ENCODE measurements at places on chromosomes 13 and 19. TPM values are rescaled to one million over a fixed set of nuclear protein-coding genes. Genes with fewer than 3 reads are reported as not detected.

SYCN gene
- not detected for total RNA-seq

GRCh38 chr19:44623080-44623479, 9.7 kb downstream of the IGSF23 start:
- no peaks in the 10 kb centered on the region for H3K27me3 ChIP-seq
- H3K36me3 ChIP-seq = no peaks in the 10 kb centered on the region
- no peak for DNase-seq
- H3K4me1 ChIP-seq = no peaks in the 10 kb centered on the region

RFPL4A gene
- not detected for total RNA-seq

- peaks cover 12% of the 10 kb centered on the region for H3K27me3 ChIP-seq
- no peak overlapping the region for H3K27ac ChIP-seq
Measured at GRCh38 chr13:55654243-55654642, 1486.5 kb upstream of the PRR20A start.

- DNase-seq = no peak
- H3K4me1 ChIP-seq = no peaks in the 10 kb centered on the region
- H3K4me3 ChIP-seq = no peak overlapping the region
- H3K27ac ChIP-seq = no peak overlapping the region
- H3K36me3 ChIP-seq = no peaks in the 10 kb centered on the region
- no peaks in the 10 kb centered on the region for H3K27me3 ChIP-seq
Measured at GRCh38 chr13:113810640-113811039, 51.6 kb downstream of the TMEM255B start.

DNA sequence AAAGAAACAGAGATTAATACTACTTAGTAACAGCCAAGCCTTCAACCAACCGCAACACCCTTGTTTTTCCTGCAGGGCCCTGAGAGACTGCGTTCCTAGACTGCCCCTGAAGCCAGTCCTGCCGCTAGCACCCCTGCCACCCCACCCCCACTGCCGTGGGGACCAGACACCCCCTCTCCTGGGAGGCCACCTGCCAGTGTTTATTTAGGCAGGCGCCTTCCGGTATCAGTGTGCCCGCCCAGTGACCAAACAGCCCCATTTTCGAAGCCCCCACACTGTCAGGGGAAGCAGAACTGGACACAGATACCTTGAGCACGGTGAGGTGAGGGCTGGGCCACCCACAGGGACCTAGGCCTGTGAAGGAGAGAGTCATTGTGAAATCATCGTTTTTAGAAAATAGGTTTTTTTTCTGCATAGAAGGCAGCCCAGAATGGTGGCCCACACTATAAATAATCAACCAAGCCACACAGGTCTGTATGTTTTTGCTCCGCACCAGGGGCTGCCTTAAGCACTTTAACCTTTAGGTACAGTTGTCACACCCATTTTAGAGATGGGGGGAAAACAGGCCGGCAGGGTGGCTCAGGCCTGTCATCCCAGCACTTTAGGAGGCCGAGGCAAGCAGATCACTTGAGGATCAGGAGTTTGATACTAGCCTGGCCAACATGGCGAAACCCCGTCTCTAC, 3.5 kb upstream of the TLE5 start:
- no peak for DNase-seq
- H3K27me3 ChIP-seq = no peaks in the 10 kb centered on the region
- no peak overlapping the region for H3K27ac ChIP-seq
- H3K4me1 ChIP-seq = peaks cover 2% of the 10 kb centered on the region
- H3K36me3 ChIP-seq = no peaks in the 10 kb centered on the region
- peak overlapping the region; percentile 49 for H3K4me3 ChIP-seq

MAG gene
- not detected for total RNA-seq

- peaks cover 9% of the 10 kb centered on the region for H3K4me1 ChIP-seq
- H3K27me3 ChIP-seq = peaks cover 100% of the 10 kb centered on the region
- no peaks in the 10 kb centered on the region for H3K36me3 ChIP-seq
- no peak for DNase-seq
Measured at GRCh38 chr19:31356587-31357314, 7.5 kb upstream of the TSHZ3 start.

GRCh38 chr13:60273971-60274527, 110.3 kb upstream of the DIAPH3 start:
- no peak overlapping the region for H3K27ac ChIP-seq
- H3K27me3 ChIP-seq = peaks cover 4% of the 10 kb centered on the region
- H3K36me3 ChIP-seq = no peaks in the 10 kb centered on the region
- no peaks in the 10 kb centered on the region for H3K4me1 ChIP-seq

PSG3 gene
- not detected for total RNA-seq

GRCh38 chr13:28657784-28658538, 969 bp upstream of the POMP start:
- no peaks in the 10 kb centered on the region for H3K36me3 ChIP-seq
- no peaks in the 10 kb centered on the region for H3K27me3 ChIP-seq
- H3K27ac ChIP-seq = peak overlapping the region; percentile 92
- H3K4me1 ChIP-seq = peaks cover 40% of the 10 kb centered on the region
- no peak for DNase-seq

PCDH17 gene
- total RNA-seq = 14.4 TPM

TRAPPC2B gene
- total RNA-seq = 13.3 TPM

GRCh38 chr19:1449467-1450442, at the start of gene APC2:
Gene APC2, plus strand, starts transcription at chr19:1450121. Its CDS starts 2,881 bp downstream, at chr19:1453002.
- H3K27me3 ChIP-seq = peaks cover 57% of the 10 kb centered on the region
- no peaks in the 10 kb centered on the region for H3K36me3 ChIP-seq
- H3K27ac ChIP-seq = peak within 1 kb of the TSS; percentile 83
- DNase-seq = peak; percentile 75

DNA sequence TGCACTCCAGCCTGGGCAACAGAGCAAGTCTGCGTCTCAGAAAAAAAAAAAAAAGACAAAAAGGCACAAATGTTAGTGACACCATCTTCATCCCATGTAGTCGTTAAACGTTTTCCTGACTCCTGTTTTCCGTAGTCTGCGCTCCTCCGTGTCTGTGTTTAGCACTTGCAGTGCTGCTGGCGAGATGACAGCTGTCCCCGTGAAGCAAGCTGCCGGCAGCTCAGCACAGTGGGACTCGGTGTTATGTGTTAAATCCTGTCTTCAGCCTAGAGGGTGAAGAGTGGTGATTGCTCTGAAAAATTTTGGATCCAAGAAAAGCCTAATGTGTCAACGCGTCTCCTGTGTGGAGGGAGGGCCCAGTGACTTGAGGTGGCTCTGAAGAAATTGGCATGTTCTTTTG, 18.4 kb downstream of the UBXN6 start:
- DNase-seq = no peak
- peaks cover 11% of the 10 kb centered on the region for H3K36me3 ChIP-seq
- no peaks in the 10 kb centered on the region for H3K4me1 ChIP-seq
- H3K27me3 ChIP-seq = peaks cover 5% of the 10 kb centered on the region
- H3K4me3 ChIP-seq = no peak overlapping the region

NKPD1 gene
- 0.39 TPM for total RNA-seq

TNFSF9 gene
- 1.4 TPM for total RNA-seq

GRCh38 chr19:20209051-20209450, 42.0 kb downstream of the ZNF486 start:
- no peak for DNase-seq
- H3K27ac ChIP-seq = no peak overlapping the region
- H3K4me1 ChIP-seq = no peaks in the 10 kb centered on the region
- H3K27me3 ChIP-seq = no peaks in the 10 kb centered on the region
- peaks cover 16% of the 10 kb centered on the region for H3K36me3 ChIP-seq

DNA sequence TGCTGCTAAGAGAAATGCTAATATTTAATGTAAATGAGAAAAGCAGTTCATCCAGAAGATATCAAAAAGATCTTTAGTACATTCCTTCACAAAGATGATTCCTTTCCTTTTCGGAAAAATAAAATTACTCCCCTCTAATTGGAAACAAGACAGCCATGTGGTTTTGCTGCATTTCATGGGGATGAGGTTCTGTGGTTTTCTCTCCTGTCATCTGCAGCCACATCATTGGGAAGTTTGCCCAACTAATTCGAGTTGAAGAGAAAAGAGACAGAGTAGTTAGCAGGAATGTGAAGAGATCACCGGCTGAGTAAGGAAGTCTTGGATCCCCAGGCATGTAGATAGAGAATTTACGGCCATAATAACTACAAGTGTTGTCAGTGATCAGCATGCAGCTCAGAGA, 122.1 kb downstream of the CYSLTR2 start:
- no peak overlapping the region for H3K27ac ChIP-seq

- DNase-seq = no peak
- H3K27ac ChIP-seq = no peak overlapping the region
- no peak overlapping the region for H3K4me3 ChIP-seq
- no peaks in the 10 kb centered on the region for H3K27me3 ChIP-seq
- no peaks in the 10 kb centered on the region for H3K4me1 ChIP-seq
- H3K36me3 ChIP-seq = no peaks in the 10 kb centered on the region
Measured at GRCh38 chr13:107680115-107680514, 535.2 kb downstream of the LIG4 start.

CACNA1A gene
- total RNA-seq = 3.0 TPM

SWSAP1 gene
- 3.5 TPM for total RNA-seq

ZNF329 gene
- 14.0 TPM for total RNA-seq

DNA sequence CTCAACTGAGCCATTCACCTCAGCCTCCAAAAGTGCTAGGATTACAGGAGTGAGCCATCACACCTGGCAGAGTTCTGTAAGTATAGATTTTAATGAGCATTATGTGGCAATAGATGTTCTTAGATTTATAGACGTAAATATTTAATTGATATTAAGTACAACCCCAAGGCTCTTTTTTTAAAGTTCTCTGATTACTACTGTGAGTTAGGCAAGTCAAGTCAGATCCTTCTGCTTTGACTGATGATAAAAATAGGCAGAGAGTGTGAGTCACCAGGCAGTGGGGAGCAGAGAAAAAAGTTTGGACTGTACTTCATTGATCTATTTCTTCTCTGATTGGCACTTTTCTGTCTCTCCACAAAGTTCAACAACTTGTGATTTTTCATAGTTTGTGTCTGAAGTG, 1379.9 kb downstream of the UQCRFS1 start:
- no peak overlapping the region for H3K27ac ChIP-seq
- H3K4me3 ChIP-seq = no peak overlapping the region
- H3K36me3 ChIP-seq = no peaks in the 10 kb centered on the region
- no peaks in the 10 kb centered on the region for H3K27me3 ChIP-seq
- DNase-seq = no peak

DNA sequence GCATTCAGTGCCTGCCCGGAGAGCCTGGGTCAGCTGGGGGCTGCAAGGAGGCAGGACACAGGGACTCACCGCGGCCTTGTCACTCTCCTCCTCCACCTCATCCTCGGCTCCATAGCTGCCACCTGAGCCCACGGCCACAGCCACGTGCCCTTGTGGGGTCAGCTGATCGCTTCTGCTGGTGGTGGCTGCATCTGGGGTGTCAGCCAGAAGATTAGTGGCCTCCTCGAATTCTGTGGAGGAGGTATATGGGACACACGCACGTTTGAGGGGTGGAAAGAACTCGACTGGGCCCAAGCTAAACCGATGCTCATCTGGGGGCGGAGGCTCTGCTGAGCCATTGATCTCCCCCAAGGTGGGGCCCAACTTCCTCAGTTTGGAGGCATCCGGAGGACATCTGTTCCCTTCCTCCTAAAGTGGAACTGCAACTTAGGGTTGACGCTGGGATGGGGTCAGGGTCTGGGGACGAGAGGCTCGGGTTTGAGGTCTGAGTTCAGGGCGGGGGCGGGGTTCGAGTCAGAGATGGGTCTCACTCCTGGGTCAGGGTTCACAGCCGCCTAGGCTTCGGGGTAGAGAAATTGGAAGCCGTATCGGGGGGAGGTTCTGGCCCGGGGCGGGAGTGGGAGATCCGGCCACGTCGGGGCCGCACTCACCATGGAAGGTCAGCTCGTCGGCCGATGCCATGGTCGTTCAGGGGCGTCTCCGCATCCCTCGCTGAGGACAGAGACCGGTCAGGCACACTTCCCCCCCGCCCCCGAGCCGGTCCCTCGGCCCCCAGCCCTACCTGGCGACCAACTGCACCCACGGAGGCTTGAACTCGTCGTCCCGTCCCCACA, 493 bp downstream of the YIPF2 start:
- no peak overlapping the region for H3K27ac ChIP-seq
- peak overlapping the region; percentile 99 for H3K4me3 ChIP-seq
- H3K36me3 ChIP-seq = no peaks in the 10 kb centered on the region
- H3K4me1 ChIP-seq = peaks cover 16% of the 10 kb centered on the region
- peaks cover 5% of the 10 kb centered on the region for H3K27me3 ChIP-seq
- DNase-seq = no peak

GRCh38 chr13:27483421-27483820, 33.1 kb upstream of the MTIF3 start:
- H3K27ac ChIP-seq = no peak overlapping the region
- H3K27me3 ChIP-seq = no peaks in the 10 kb centered on the region
- peaks cover 3% of the 10 kb centered on the region for H3K36me3 ChIP-seq
- DNase-seq = no peak
- no peak overlapping the region for H3K4me3 ChIP-seq

FFAR2 gene
- not detected for total RNA-seq

Measured in neural crest cell (in vitro differentiated cells).